Gastroesophageal sphincter (tissue), 4 donors: ENCODE measurements at places on chromosomes 13 and 19. TPM values are rescaled to one million over a fixed set of nuclear protein-coding genes. Genes with fewer than 3 reads are reported as not detected.

DNA sequence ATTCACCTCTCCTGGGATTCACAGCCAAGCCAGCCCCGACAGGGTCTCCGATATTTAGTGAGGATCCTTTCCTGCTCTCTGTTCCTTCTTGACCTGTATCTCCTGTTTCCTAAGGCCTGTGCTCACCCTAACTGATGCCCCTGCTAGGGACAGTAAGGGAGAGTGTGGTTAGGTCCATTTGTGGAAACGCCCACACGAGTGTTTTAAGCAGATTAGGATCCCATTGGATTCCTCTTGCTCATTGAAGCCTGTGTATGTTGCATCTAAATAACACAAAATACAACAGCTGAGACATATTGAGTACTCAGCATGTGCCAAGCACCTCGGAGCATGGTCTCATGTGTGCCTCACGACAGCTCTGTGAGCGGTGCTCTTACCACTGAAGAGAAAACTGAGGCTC lies 64.9 kb downstream of the EFNB2 start:
- ATAC-seq, result no peak
- H3K27ac ChIP-seq, result no peak overlapping the region
- no peaks in the 10 kb centered on the region for H3K27me3 ChIP-seq
- H3K4me1 ChIP-seq, result no peaks in the 10 kb centered on the region

DNA sequence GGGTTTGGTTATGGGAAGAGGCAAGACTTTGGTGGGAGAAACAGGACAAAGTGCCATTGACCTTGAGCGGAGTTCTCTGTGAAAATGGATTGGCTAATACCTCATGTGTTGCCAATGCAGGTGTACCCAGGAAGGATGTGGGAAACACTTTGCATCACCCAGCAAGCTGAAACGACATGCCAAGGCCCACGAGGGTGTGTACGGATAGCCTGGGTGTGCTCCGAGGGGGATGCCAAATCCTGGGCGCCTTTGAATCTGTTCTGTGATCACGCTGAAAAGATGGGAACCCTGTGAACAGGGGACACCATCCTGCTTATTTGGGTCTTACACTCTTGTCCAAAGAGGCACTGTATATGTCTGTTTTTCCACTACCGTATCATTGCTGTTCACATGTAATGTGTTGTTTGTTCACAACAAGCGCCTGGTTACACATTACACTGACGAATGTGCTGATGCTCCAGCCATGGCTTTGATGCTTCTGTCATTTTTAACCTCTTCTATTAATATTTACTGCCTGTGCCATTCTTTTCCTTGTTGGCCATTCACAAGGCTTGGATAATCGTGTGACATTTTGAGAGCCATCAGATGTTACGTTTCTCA lies 8.3 kb downstream of the GTF3A start:
- H3K4me3 ChIP-seq, result no peak overlapping the region
- no peak for ATAC-seq
- peaks cover 5% of the 10 kb centered on the region for H3K4me1 ChIP-seq

GRCh38 chr13:114046431-114046975 lies 72.6 kb upstream of the C13orf46 start:
- no peaks in the 10 kb centered on the region for H3K27me3 ChIP-seq
- no peak overlapping the region for H3K4me3 ChIP-seq
- no peaks in the 10 kb centered on the region for H3K4me1 ChIP-seq

DNA sequence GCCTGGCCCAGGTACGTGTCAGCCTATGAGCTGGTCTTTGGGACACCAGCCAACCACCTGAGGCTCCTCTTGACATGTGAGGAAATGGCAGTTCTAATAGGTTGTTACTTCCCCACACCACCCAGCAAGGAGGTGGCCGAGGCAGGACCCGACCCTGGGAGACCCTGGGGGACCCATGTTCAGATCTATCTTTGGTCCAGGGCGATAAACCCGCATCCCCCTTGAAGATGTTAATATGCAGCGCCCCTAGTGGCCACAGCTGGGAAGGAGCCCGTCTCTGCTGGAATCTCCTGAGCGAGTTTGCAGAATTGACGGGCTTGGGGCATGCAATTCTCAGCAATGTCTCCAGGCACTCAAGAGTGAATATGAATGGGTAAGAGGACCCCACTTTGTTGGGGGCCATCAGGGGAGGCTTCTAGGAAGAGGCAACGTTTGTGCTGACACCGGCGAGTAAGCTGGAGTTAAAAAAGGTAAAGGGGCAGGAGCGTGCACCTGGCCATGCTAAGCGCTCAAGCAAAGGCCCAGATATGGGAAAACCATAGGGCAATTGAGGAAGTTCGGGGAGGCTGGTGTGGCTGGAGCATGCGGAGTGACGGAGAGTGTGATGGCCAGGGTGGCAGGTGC lies 1.5 kb upstream of the MYO1F start:
- no peak overlapping the region for H3K4me3 ChIP-seq
- H3K4me1 ChIP-seq, result peaks cover 3% of the 10 kb centered on the region
- ATAC-seq, result peak; percentile 42
- H3K27ac ChIP-seq, result no peak overlapping the region

- peaks cover 4% of the 10 kb centered on the region for H3K27me3 ChIP-seq
- no peak overlapping the region for H3K27ac ChIP-seq
- H3K4me3 ChIP-seq, result no peak overlapping the region
- no peak for ATAC-seq
- H3K36me3 ChIP-seq, result no peaks in the 10 kb centered on the region
Observed at GRCh38 chr19:14611051-14611450, 28.2 kb downstream of the CLEC17A start.

DNA sequence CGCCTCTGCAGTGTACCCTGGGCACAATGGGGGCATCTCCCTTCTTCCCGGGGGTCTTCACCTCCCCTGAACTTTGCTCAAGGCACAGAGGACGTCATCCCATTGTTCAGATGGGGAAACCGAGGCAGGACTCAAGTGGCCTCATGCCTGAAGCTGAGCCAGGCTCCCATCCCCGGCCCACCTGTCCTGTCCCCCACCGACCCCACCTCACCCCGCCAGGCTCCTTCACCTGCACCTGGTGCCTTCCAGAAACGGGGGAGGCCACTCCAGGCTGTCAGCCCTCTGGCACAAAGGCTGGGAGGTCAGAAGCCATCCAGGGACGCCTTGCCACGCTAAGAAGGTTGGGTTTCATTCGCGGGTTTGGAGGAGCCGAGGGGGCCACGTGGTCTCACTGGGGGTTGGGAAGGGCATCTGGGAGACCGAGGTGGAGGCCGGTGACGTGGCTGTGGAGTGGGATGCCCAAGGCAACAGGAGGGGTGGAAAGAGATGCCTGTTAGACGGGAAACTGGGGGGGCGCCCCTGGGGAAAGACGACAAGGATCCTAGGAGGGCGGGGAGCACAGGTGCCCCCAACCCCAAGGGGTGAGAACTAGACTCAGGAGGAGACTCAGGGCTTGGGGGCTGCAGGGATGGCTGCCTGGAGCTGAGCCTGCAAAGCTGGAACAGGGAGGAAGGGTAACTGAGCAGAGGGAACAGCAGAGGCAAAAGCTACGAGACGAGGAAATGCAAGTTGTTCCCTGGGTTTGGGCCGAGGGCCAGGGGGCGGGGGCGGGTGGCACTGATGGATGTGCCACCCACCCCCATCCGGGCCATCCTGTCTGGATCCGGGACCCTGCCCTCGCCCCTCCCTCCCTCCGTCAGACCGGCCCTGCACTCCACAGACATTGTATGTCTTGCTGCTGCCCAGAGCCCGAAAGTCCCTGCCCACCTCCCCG lies 6.0 kb upstream of the TCF3 start:
- H3K4me1 ChIP-seq, result peaks cover 3% of the 10 kb centered on the region
- H3K4me3 ChIP-seq, result no peak overlapping the region
- no peak overlapping the region for H3K27ac ChIP-seq
- no peak for ATAC-seq

- no peaks in the 10 kb centered on the region for H3K36me3 ChIP-seq
- no peaks in the 10 kb centered on the region for H3K27me3 ChIP-seq
- no peak overlapping the region for H3K4me3 ChIP-seq
- ATAC-seq, result no peak
Observed at GRCh38 chr13:99871249-99871898, 100.2 kb downstream of the ZIC5 start.

GRCh38 chr13:46624353-46624752 lies 71.4 kb downstream of the LRCH1 start:
- no peak overlapping the region for H3K4me3 ChIP-seq
- no peak for ATAC-seq
- peaks cover 31% of the 10 kb centered on the region for H3K4me1 ChIP-seq
- peak overlapping the region; percentile 21 for H3K27ac ChIP-seq

DNA sequence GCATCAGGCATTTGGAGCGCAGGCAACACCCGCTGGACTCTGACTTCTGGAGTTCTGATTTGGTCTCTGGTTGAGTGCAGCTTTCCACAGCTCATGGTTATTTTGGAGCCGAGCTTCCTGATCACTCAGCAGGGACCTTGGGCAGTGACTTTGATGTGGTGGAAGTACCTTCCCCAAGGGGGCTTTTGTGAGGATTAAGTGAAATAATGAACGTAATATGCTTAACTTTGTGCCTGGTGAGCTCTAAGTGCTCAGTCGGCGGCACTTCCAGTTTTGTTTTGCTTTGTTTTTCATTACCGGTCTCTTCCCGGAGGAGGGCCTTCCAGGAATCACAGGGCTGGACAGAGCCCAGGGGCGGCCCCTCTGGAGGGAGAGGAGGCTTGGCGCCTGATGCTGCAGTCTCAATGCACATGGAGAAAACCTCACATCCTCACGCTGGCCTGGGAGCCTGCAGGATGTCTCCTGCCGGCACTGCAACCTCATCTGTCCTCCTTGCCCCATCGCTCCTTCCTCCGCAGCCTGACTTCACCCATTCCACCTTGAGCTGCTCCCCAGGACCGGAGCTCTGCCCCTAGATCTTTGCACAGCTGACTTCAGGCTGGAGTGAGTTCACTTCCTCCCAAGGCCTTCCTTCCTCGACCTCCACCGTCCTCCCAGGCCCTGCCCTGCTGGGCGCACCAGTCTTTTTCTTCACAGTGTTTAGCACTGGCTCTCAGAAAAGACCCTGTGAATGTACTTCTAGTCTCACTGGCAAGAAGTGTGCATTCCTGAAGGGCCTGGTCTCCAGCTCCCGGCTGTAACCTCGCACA lies 1.5 kb downstream of the PLEKHF1 start:
- peak; percentile 46 for ATAC-seq
- peak overlapping the region; percentile 82 for H3K4me3 ChIP-seq
- H3K27me3 ChIP-seq, result no peaks in the 10 kb centered on the region
- H3K4me1 ChIP-seq, result peaks cover 4% of the 10 kb centered on the region
- no peaks in the 10 kb centered on the region for H3K36me3 ChIP-seq

The SERPINE3 gene
- total RNA-seq, result not detected

DNA sequence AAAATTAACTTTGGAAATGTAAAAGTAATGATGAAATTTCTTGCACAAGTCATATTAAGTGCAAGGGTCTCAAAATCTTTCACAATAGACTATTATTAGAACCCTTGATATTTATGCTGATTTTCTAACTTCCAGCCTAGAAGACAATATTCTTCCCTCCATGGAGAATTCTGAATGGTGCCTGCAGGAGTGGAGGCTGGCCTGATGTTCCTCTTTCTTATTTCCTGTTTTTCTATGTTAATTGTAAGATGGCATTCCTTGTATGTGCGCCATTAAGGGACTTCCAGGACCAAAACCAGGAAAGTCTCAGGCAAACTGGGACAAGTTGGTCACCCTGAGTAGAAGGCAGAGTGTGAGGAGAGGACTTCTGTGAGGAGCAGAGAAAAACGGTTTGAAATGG lies 294.9 kb downstream of the DLEU7 start:
- peaks cover 4% of the 10 kb centered on the region for H3K4me1 ChIP-seq
- H3K36me3 ChIP-seq, result no peaks in the 10 kb centered on the region
- no peak for ATAC-seq

GRCh38 chr19:13770013-13770635 lies 4.1 kb upstream of the C19orf53 start:
- H3K4me3 ChIP-seq, result no peak overlapping the region
- no peak for ATAC-seq
- no peaks in the 10 kb centered on the region for H3K27me3 ChIP-seq
- H3K27ac ChIP-seq, result no peak overlapping the region

DNA sequence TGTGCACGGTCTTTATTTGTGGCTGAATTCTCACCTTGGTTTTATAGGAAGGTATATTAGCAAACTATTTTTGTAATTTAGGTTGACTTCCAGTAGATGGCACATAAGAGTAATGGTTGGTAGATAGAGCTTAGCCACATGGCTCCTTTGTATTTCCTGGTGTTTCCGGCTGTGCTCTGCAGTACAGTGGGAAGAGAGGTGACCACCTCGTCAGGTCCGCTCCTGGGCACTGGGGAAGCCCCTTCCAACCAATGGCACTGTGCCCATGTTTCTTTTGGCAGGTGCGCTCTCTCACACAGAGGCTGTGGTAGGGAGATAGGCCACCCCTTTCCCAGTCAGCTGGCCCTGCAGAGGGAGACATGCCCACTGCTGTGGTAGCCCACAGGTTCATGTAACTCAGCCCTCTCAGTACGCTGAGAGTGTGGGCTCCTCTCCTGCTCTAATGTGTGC lies 74.3 kb upstream of the ATP12A start:
- H3K27me3 ChIP-seq, result no peaks in the 10 kb centered on the region
- H3K27ac ChIP-seq, result no peak overlapping the region
- H3K4me3 ChIP-seq, result no peak overlapping the region
- no peaks in the 10 kb centered on the region for H3K4me1 ChIP-seq
- H3K36me3 ChIP-seq, result no peaks in the 10 kb centered on the region

DNA sequence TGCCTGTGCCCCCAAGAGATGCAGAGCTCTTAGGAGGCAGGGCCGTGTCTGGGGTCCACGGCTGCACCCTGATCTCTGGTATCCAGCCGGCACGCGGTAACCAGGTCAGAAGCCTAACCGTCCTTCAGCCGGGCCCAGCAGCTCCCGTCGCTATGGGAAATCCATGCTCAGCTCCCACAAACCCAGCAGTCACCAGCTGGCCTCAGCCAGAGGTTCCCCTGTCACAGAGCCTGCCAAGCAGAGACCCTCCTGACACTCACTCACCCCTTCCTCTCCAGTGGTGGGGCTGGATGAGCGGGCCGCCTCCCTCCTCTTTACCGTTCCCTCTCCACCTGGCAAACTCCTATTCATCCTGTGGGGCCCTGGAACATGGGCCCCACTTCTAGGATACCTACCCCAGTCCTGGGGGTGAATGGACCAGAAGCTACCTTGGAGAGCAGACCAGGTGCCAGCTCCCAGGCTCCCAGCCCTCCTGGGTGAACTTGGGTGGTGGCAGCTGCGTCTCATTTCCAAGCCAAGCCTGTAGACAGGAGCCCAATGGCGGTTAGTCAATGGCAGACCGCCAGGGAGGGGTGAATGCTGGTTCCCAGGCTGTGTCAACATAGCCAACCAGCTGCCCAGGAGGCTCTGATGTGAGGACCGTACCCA lies 21.4 kb upstream of the TCF3 start:
- H3K4me3 ChIP-seq, result no peak overlapping the region
- H3K36me3 ChIP-seq, result no peaks in the 10 kb centered on the region
- peaks cover 97% of the 10 kb centered on the region for H3K27me3 ChIP-seq
- no peak overlapping the region for H3K27ac ChIP-seq
- no peak for ATAC-seq
